Stimulated activated CD4-positive, alpha-beta T cell treated with anti-CD3 and anti-CD28 coated beads, TNF-alpha, amount 100 ng/mL, for 4 hours (primary cell): ENCODE measurements at places on chromosomes 5 and 9.

DNA sequence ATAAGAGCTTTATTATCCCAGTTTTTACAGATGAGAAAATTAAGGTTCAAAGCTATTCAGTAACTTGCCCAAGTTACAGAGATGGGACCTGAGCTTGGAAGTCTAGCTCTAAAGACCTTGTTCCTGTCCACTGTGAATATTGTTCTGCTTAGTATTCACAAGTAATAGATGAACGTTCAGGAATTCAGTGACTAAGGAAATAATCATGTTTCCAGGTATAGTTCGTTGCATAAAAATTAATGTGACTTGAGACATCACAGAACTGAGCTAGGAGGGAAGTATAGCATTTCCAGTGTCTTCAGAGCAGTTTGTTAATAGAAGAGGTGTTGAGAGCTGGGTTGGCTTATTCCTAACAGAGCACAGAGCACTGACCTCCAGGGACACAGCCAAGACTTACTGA lies 136.1 kb downstream of the FGF1 start:
- no peak for DNase-seq

GRCh38 chr9:117123729-117124128 lies 291.1 kb downstream of the ASTN2 start:
- DNase-seq, result no peak

DNA sequence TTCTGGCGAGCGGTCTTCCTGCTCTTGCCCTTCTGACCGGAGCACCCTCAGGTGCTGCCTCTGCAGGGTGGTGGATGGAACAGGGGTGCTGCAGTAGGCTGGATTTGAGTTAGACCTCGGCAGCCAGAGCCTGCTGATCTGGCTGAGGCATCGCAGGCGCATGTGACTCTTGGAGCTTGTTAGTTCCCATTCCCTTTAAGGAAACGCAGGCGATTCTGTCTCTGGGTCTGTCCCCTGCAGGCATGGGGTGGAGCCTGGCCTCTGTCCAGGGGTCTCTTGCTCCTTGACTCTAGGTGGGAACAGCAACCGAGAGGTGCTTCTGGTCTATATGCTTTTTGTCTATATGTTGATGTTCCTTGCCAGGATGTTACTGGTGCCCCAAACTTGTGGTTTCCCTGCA lies 3.1 kb downstream of the WNK2 start:
- no peak for DNase-seq

- DNase-seq, result no peak
Measured at GRCh38 chr5:74938250-74938933, 72.2 kb upstream of the FAM169A start.

- DNase-seq, result no peak
Measured at GRCh38 chr5:174736331-174736721, 11.9 kb downstream of the MSX2 start.

GRCh38 chr9:104900871-104901270 lies 27.1 kb downstream of the ABCA1 start:
- no peak for DNase-seq

- no peak for DNase-seq
Measured at GRCh38 chr9:121650217-121651007, 1.0 kb upstream of the DAB2IP start.

DNA sequence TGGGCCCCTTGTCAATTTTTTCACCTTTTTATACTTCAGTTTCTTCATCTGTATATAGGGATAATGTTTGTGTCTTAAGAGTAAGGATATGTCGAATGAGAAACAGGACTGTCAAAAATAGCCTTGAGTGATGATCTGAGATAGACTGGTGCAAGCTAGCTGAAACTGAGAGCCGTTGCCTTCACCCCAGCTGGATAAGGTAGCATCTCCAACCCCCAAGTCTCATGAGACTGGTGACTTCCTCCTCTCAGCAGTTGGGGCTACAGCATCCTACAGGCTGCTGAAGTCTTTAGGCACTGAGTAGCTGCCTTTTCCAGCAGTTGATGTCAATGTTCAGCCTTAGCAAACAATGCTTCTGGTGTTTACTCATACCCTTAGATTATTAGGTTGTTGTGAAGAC lies 330.2 kb downstream of the OSTF1 start:
- no peak for DNase-seq

- DNase-seq, result no peak
Measured at GRCh38 chr9:76595645-76596044, 136.7 kb downstream of the GCNT1 start.

DNA sequence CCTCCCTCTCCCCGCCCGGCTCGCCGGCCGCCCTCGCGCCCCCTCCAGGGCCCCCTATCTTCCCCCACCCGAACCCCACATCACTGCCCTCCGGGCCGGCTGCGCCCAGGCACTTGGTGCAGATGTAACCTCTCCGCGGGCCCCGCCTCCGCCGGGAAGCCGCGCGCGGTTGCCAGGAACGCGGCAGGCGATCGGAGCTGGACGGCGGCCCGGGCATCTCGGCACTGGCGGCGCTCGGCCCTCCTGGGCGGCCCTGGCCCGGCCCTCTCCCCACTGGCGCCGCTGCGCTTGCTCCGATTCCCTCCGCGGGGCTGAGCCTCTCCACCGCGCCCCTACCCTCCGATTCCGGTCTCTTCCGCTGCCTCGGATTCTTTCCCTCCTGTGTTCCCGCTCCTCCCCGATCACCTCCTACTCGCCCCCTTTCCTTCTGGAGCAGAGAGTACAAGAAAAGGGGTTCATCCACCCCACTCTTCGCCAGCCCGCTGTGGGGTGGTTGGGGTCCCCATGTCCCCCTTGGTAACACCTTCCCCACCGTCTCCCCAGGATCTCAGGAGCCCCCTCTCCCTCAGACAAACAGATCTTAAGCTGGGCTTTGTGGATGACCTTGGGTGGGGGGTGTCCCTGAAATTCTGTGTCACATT lies 70.6 kb downstream of the C9orf50 start:
- DNase-seq, result no peak

DNA sequence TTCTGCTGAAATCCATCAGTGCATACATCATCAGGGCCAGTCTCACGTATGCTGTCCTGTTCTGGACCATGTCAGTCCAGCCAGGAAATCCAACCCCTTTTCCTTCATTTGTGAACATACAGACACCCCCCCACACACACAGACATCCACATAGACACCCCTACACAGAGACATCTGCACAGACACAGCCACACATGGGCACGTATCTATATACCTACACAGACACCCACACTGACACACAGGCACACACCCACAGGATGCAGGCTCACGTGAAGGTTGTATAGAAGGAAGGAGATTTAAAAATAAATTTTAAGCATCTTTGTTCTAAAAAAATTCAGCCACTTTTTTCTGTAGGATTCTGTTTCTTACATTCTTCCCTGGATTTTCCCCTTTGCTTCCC lies 325.6 kb downstream of the SLIT3 start:
- DNase-seq, result no peak

DNA sequence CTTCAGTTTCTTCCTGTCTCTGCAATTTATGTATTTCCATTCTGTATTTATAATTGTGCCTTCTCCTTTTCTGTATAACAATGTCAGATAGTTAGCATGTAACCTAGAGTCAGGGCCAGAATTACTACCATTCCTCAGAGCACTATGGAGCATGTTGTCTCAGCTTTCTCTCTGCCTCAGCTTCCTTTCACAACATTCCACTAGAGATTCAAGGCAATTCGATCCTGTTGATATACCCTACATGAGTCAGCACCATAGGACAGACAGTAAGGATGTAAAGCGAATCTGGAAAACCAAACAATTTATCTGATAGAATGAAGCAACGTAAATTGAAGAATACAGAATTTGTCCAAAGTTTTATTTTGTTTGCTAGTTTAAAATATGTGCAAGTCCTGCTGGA lies 728.3 kb upstream of the SEMA6A start:
- no peak for DNase-seq

- DNase-seq, result no peak
Measured at GRCh38 chr5:43412644-43413043, 453 bp upstream of the CCL28 start.

DNA sequence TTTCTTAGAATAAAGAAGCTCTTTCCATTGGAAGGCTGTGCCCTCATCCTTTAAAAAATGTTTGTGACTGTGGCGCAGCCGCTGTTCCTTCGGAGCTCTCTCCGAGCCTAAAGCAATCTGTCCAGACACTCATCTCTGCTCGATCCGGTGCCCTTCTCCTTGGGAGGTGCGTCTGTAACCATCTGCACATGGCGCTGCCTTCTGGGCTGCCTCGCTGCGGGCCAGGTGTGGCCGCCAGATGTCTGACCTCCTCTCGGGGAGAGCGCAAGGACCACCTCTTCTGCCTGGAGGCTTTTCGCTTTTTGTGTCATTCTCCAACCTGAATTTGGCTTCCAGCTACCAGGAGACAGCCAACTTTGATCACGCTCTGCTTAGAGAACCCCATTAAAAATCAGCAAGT lies 153.4 kb upstream of the PTCH1 start:
- no peak for DNase-seq
